ENCODE measurements at places on chromosomes 11 and 22.
A peak's percentile ranks its signal among the peaks of the same experiment; 100 is the strongest.

- no peak for ATAC-seq
Measured at GRCh38 chr11:130409594-130410388, 18.6 kb downstream of the ADAMTS8 start.

DNA sequence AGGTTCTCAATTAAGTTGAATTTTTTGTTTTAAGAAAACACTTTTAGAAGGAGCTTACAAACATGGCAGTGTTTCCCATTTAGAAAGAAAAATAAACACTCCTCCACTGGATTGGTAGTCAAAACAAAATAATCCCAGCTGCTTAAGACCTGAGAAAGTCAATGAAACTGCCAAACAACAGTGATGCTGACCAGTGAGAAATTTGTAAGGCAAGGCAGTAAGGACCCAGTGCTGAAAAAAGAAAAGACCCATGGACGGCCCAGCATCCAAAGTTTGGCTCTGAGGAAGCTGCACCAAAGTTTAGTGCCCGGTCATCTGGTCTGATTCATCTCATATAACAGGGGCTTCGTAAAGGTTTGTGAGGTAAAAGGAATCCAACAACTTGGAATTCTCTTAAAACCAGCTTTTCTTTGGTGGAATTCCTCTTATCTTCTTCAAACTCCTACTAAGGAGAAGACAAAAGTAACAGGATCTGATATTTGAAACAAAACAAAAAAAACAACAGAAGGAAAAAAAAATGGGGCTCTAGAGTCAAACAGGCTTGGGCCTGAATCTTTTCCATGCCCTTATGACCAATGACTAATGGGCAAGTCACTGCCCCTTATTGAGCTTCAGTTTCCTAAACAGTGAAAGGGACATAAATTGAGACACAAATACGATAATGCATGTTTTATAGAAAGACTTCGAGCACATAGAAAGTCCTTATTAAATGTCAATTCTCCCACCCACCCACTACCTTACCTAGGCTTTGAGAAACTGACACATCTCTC, 383.0 kb upstream of the NARS2 start:
- no peak for ATAC-seq

- no peak for ATAC-seq
Measured at GRCh38 chr11:130473795-130474377, 25.4 kb downstream of the ADAMTS15 start.

- no peak for ATAC-seq
Measured at GRCh38 chr22:36818010-36818642, 1.3 kb upstream of the PVALB start.

DNA sequence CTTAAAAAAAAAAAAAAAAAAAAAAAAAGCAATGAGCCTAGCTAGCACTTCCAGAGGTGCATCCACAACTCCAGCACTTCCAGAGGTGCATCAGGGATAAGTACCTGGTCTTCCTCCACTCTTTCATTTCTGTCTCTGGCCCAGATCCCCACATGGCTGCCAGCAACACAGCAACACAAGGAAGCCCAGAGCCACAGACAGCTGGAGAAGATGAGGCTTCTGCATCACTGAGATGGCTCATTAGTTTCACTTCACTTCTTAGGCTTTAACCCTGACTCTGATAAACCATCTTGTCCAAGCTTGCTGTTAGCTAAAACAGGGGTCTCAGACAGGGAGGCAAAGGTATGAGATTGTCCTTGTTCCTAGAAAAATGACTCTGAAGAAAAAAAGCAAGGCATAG, 35.6 kb downstream of the PC start:
- no peak for ATAC-seq

GRCh38 chr22:43789452-43789851, 22.7 kb downstream of the EFCAB6 start:
- ATAC-seq: peak; percentile 98

DNA sequence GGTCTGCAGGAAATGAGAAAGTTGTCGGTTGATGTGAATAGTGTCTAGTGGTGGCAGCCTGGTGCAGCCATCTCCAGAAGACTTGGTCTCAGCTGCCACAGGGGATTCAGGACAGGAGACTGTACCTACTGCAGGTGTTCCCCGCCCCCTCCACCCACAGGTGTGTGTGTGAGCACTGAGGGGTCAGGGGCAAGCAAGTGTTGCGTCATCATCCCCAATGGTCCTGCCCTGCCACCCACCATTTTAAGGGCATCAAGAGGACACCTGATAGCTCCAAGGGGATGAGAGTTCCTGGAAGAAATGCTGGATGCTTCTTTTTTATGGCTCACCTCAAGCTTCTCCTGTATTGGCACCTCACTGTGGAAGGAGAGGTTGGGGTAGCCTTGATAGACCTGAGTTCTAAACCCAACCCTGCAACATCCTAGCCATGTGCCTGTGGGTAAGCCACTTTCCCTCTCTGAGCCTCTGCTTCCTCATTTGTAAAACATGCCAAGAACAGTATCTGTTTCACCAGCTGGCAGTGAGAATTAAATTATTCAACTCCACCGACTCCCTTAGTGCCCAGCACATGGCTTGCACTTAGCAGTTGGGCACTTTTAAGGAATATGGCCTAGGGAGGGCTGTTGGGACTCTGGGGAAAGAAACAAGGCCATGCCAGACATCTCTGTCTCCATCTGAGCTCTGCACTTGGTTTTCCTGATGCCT, 6.1 kb downstream of the C11orf91 start:
- no peak for ATAC-seq

DNA sequence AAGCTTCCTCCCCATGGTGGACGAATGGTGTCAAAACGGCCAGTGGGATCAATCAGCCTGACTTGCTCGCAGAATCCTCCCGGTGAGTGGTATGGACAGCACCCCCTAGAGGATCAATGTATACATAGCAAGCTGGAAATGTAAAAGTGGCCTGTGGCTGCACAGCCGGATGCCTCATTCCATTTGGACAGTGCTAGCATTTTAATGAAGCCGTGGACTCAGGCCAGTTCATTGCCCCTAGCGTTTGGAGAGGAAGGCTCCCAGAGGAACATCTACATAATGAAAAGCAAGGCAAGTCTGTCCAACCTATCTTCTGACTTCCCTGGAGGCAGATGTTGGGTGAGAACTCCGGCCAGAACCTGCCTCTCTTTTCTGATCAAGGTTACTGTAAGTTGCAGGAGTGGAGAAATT, 942.3 kb downstream of the NTM start:
- ATAC-seq: no peak

DNA sequence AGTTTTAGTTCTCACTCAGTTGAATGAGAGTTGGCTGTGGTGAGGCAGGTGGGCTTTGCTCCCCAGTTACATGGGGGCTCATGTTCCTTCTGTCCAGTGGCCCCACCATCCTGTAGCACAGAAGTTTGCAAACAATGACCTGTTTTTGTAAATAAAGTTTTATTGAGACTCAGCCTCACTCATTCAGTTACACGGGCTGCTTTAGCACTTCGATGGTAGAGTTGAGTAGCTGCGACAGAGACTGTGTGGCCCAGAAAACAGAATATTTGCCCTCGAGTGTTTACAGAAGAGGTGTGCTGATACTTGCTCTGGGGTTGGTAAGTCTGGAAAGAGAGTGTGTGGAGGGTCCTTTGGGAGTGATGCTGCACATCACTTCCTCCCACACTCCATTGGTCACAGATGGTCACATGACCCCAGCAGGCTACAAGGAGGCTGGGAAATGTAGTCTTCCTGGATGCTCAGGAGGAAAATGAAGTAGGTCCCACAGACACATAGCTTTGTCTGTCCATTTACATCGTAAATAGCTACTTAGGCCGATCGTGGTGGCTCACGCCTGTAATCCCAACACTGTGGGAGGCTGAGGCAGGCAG, 34.6 kb downstream of the IFT27 start:
- peak; percentile 51 for ATAC-seq

DNA sequence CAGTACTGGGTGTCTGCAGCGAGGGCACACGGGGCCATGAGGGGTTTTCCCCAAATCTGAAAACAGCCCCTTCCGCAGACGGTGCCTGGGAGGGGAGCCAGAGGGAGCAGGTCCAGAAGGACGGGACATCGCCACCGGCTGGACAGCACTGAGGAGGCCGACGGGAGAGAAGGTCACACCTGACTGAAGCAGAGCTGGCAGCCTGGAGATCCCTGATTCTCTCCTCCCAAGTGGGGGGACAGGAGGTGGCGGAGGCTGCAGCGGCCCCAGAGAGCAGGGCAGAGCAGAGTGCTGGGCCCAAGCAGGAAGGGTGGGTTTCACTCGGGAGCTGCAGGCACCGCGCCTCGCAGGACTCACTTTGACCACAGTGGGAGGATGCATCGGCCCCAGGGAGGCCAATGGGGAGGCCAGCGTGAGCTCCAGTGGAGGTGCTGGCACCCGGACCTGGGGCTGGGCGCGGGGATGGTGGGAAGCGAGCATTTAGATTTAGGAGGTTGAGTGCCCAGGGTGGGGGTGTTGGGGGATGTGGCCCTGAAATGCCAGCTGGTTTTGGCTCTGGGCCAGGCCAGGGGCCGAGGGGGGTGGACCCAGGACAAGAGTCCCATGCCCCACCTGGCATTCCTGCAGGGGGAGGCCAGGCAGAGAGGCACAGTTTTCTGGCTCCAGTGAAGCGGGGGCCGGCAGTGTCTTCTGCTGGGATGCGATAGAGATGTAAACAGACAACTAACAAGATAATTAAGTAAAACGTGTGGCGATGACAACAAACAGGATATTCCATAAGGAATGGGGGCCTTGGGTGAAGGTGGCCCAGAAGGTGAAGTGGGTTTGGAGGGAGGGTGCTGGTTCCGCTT, 92.3 kb upstream of the FGF3 start:
- ATAC-seq: no peak

DNA sequence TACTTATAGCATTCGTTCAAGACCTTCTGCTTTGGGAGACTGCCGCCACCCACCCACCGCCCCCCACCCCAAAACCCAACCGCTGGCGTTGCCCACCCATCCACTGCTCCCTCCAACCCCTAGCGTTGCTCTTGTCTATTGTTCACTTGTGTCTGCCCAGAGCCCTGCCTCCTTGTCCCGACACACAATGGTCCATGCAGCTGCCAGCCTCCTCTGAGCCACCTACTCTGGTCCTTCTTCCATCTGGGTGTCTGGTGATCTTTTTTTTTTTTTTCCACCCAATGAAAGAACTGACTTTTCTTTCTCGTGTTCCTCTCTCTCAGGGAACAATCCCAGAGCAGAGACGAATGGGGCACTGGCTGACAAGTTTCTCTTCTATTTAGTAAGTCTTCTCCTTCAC, 256.0 kb upstream of the SESN3 start:
- no peak for ATAC-seq

DNA sequence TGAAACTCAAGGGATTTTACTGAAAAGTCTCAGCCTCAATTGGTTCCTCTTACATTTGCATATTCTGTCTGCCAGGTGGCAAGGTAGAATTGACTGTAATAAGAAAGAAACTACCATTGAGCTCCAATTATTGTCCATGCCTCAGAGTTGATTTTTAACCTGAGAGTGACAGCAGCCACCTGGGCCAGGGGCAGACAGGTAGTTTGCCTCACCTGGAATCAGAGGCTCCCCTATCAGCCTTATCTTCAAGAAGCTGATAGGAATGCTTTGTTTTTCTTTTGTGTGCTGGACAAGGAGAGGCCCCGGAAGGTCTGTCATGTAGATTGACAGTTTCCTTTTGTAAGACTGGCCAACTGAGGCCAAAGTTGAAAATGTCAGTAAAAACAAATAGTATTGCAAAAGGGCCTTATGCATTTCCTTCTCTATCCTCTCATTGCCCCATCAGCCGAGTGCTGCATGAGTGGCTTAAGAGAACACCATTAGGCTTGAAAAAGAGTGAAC, 34.1 kb downstream of the CD44 start:
- ATAC-seq: no peak

- no peak for ATAC-seq
Measured at GRCh38 chr22:29309332-29310064, 3.0 kb downstream of the GAS2L1 start.

DNA sequence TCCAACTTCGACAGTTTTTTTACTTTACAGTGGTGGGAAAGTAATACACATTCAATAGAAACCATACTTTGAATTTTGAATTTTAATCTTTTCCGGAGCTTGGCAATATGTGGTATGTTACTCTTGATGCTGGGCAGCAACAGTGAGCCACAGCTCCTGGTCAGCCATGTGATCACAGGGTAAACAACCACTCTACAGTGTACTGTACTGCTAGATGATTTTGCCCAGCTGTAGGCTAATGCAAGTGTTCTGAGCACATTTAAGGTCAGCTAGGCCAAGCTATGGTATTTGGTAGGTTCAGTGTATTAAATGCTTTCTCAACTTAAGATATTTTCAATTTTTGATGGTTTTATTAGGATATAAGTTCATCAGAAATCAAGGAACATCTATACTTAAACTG, 48.7 kb upstream of the GRIK4 start:
- no peak for ATAC-seq

- ATAC-seq: no peak
Measured at GRCh38 chr11:88179971-88180629, 4.9 kb upstream of the RAB38 start.

DNA sequence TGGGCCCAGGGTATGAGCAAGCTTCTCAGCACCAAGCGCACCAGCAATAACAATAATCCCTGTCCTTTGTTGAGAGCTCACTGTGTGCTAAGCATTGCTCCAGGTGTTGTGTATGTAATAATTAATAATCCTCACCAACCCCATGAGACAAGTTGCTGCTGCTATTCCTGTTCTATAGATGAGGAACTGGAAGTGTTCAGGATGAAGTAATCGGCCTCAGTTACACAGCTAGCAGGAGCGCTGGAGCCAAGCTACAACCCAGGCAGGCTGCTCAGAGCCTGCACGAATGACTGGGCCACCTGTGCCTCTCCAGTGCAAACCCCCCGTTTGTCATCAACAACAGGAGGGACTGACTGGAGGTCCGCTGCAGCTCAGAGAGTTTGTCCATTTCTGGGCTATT, 35.2 kb upstream of the CECR2 start:
- no peak for ATAC-seq

- no peak for ATAC-seq
Measured at GRCh38 chr22:17866127-17866526, 91.9 kb upstream of the BID start.

DNA sequence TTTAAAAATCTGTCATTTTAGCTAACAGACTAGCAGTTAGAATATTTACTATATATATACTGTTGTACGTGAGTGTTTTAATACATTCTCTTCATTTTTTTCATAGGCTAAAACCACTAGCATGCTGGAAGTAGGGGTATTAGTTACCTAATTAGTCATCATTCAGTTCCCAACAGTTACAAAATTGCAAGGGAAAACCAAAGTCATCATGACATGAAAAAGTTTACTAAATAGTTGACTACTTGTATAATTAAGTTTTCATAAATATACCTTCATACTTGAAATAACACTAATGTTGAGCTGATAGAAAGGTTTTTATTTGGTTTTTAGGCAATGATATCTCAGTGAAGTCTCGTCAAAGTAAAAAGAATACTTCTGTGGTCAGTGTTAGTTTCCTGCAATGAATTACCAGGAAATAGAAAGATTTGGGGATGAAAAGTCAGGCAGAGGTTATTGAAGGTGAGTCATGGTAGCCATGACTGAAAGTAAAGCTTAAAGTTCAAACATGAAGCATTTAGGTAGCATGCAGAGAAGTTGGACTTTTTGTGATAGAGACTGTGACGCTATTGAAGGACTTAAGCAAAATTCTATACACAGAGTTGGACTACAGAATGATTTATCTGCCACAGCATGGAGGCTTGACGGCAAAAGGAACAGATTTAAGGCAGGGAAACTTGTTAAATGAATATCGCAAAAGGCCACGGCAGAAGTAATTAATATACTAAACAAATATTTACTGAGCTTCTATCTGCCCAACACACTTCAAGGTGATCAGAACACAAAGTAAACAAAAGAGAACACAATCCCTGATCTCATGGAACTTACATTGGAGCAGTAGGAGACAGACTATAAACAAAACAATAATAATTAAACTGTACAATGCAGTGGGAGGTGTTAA, 828.1 kb upstream of the FAT3 start:
- no peak for ATAC-seq

GRCh38 chr11:70265341-70265740, 5.1 kb upstream of the PPFIA1 start:
- no peak for ATAC-seq

Data from SK-N-SH treated with all-trans-retinoic acid at 6 μM for 48 hours (cell line).